ENCODE measurements at places on chromosomes 12 and 14.

GRCh38 chr12:69341328-69341727 lies 6.9 kb upstream of the LYZ start:
- DNase-seq: no peak

GRCh38 chr14:20167091-20167490 lies 23.6 kb upstream of the OR11G2 start:
- no peak for DNase-seq

- DNase-seq: no peak
These were observed 1010.5 kb upstream of the NOVA1 start for GRCh38 chr14:27608377-27608776.

DNA sequence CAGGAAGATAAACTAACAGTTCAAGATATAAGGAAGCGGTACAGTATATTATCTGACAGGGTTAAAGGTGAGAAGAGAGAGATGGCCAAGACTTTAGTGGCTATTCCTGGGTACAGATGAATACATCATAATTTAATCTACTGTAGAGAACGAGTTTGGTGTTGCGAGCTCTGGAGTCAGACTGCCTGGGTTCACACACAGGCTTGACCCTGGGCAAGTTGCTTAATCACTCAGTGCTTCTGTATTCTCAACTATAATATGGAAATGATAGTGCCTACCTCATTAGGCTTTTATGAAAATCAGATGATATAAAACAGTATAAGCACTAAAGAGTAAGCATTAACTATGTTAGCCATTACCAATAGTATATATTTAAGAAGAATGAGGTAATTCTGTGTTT lies 3.5 kb downstream of the PPM1H start:
- no peak for DNase-seq

- no peak for DNase-seq
These were observed 216.1 kb downstream of the NUAK1 start for GRCh38 chr12:105922670-105923102.

GRCh38 chr14:106562451-106562850 lies 1036.1 kb downstream of the TMEM121 start:
- DNase-seq: no peak

GRCh38 chr12:18373181-18373580 lies 111.9 kb downstream of the PIK3C2G start:
- no peak for DNase-seq

DNA sequence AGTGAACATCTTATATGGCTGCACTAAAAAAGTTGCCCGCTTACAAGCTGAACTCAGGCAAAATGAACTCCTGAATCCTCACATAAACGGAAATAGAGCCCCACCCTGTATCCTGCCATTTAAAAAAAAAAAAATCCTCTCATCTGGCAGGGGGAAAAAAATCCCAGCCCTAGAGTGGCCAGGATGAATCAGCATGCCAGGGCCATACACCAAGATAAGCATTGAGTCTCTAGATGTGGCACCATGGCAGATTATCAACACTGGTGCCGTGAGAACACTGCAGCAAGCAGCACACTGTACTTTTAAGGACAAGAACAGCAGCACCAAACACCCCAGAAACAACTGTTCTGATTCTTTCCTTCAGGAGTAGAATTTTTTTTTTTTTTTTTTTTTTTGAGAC lies 65.5 kb downstream of the RASSF3 start:
- no peak for DNase-seq

- DNase-seq: peak; percentile 11
These were observed 788 bp downstream of the SFSWAP start for GRCh38 chr12:131711551-131712205.
